ENCODE measurements at places on chromosomes 12 and 14.

- DNase-seq, result no peak
Measured at GRCh38 chr12:9342614-9343353, 134.6 kb upstream of the PZP start.

- DNase-seq, result no peak
Measured at GRCh38 chr14:28756884-28757570, 9.6 kb upstream of the FOXG1 start.

GRCh38 chr14:105070760-105071137, 5.5 kb upstream of the GPR132 start:
- no peak for DNase-seq

- no peak for DNase-seq
Measured at GRCh38 chr12:52193991-52194390, 2.2 kb upstream of the KRT80 start.

DNA sequence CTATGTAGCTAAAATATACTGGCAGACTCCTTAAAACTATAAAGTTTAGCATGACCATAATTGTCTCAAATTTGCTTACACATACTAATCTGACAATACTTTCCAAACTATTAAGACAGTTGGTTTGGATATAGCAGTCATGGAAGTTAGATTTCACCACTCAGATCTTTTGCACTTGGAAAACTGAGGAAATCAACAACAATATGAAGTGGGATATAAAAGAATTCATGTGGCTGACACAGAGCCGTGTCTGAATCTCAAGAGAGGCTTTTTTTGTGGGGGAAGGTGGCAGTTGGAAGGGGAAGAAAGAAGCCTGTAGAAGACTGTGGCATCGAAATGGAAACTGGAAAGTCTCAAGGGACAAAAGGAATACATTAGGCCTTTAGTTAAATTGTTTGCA, 166.6 kb upstream of the FLRT2 start:
- DNase-seq, result no peak

Measured in cardiac septum (tissue), 1 donor.